ENCODE measurements at places on chromosomes 16 and 17.

- no peak for DNase-seq
Observed at GRCh38 chr17:78673395-78673794, 96.2 kb upstream of the DNAH17 start.

- DNase-seq, result peak; percentile 3
Observed at GRCh38 chr17:5122586-5123342, 6.9 kb downstream of the USP6 start.

DNA sequence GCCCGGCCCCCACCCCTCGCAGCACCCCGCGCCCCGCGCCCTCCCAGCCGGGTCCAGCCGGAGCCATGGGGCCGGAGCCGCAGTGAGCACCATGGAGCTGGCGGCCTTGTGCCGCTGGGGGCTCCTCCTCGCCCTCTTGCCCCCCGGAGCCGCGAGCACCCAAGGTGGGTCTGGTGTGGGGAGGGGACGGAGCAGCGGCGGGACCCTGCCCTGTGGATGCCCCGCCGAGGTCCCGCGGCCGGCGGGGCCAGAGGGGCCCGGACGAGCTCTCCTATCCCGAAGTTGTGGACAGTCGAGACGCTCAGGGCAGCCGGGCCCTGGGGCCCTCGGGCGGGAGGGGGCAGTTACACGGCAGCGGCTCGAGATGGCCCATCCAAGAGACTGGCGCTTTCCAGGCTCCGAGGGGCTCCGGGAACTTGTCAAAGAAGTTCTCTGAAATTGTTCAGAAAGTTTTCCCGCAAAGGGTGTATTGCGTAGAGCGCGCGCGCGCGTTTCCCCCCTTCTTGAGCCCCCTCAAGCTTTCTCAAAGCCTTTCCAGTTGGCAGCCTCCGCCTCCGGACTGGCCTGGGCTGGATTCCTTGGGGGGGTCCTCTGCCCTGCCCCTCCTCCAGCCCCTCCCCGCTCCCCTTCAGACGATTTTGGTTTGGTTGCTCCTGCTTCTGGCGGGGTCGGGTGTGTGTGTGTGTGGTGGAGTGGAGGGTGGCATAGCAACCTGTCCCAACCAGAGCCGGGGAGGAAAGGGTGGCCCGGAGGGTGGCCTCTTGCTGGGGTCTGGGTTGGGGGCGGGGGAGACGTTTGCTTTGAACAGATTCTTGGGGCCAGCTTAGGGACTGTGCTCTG lies 504 bp downstream of the ERBB2 start:
- no peak for DNase-seq

DNA sequence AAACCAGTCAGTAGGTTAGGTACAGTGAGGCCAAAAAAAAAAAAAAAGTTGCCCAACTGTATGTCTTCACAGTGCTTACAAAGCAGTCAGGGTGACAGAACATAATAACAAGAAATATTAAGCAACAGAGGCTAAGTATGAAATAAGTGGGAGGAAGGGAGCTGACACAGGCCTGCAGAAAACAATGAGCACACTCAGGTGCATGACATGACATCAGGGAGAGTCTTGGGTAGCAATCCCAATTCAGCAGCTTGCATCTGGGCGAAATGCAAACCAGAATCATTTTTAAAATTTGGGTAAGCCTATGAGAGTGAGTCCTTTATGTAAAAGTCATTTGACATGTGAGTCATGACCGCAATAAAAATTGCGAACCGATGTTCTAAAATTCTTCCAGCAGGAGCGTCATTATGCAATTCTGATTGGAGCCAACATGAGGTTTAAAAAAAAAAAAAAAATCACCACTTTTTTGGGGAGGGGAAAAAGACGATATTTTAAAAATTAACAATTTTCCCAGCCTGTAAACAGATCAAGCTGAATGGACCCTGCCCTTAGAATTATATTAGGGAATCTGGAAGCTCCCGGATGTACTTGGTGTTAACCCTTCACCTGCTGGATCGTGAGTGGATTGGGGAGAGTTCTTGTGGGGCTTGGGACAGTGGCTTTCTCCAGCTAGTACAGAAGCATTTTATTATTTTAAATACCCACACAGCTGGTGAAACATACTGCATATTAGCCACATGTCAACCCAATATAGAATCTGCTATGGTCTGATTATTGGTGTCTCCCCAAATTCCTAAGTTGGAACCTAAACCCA lies 127.9 kb downstream of the NPIPB5 start:
- DNase-seq, result no peak

GRCh38 chr16:83393196-83393981 lies 414.4 kb upstream of the HSBP1 start:
- no peak for DNase-seq

GRCh38 chr17:46929413-46929812 lies 6.5 kb downstream of the GOSR2 start:
- DNase-seq, result no peak

- DNase-seq, result peak; percentile 94
Observed at GRCh38 chr17:50345432-50346312, at the start of gene XYLT2. XYLT2 (plus strand) TSS chr17:50346126; CDS start chr17:50346141, 15 bp downstream.

DNA sequence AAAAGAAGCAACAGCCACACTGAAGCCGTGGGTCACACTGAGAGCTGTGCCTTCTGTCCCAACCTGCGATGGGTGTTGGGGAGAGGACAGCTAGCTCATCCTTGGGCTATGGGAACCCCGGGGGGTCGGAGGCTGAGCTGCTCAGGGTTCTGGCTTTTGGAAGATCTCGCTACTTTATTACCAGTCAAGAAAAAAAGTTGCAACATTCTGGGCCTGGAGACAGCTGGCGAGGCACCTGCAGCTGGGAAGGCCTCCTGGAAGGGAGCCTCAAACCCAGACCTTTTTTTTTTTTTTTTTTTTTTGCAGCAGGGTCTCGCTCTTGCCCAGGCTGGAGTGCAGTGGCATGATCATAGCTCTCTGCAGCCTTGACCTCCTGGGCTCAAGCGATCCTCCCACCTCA lies 24.9 kb downstream of the TPSD1 start:
- no peak for DNase-seq

DNA sequence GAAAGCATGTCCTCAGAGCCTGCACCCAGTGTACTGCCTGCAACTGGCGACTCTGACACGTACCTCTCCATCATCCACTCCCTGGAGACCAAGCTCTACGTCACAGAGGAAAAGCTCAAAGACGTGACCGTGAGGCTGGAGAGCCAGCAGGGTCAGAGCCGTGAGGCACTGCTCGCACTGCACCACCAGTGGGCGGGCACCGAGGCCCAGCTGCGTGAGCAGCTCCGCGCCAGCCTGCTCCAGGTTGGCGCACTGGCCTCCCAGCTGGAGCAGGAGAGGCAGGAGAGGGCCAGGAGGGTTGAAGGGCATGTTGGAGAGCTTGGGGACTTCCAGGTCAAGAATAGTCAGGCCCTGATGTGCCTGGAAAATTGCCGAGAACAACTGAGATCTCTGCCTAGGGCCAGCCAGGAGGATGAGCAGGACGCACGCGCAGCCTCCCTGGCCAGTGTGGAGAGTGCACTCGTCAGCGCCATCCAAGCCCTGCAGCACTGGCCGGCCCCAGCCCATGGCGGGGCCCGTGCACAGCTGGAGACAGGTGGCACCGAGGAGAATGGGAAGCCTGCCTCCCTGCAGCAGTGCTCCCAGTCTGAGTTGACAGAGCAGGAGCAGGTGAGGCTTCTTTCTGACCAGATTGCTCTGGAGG lies 40.3 kb downstream of the PLD6 start:
- no peak for DNase-seq

DNA sequence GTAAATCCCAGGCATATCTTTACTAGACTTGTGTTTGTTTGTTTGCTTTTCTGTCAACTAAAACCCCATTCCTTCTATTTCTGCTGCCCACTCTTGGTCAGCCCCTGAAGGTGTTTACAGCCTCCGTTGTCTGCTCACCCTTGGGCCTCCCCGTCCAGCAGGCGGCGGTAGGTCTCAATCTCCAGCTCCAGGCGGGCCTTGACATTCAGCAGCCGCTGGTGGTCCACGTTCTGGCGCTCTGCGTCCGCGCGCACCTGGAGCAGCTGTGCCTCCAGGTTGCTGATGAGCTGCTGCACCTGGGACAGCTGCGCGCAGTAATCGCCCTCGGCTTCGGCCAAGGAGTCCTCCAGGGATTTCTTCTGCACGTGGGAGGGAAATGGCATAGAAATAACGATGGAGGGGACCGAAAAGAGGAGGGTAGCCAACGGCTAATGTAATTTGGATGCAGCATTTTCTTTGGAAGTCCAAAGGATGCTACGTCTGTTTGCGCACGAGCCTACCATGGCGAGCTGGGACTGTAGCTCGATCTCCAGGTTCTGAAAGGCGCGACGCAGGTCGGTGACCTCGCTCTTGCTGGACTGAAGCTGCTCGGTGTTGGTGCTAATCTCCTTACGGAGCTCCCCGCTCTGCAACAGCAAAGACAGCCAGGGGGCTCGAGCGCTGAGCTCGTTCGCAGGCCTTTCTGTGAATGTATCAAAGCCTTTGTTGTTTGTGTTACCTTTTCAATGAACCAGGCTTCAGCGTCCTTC lies 3.9 kb downstream of the KRT12 start:
- DNase-seq, result no peak

DNA sequence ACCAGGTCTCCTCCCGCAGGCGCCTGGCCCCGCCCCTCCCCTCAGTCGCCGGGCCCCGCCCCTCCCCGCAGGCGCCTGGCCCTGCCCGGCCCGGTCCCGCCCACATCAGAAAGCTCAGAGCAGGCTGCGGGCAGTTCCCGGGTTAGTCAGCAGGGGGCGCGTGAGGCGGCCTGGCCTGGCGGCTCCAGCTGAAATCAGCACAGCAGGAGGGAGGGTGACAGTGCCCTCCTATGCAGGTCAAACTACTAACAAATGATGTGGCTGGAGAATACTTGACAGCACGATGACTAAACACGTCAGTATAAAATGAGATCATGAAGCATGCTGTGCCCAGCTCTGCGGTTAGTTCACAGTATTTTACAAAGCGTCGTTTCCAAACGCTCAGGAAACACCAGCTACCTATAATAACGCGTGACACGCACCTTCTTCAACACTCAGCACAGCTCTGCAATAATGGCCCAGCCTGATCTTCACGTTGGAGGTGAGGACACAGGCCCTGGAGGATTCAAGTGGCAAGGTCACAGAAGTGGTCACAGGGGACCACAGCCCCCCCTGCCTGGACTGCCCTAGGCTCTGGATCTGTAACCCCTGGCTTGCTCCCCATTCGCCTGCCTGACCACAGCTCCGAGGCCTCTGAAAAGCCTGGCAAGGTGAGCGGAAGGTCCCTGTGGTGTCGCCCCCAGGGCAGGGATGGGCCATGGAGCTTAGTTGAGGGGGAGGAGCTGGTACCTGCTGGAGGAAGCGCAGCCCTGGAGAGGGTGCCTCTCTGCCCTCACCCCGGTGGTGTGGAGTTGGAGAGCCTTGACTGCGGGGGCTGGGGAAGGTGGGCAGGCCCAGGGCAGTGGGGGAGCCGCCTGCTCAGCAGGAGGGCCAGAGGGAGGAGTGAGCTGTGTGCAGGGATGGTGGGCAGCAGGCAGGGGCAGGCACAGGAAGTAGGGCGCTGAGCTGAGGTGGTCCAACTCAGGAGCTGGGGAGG lies 81.2 kb downstream of the KCNJ12 start:
- peak; percentile 91 for DNase-seq

- DNase-seq, result no peak
Observed at GRCh38 chr17:13561606-13562270, 40.0 kb downstream of the HS3ST3A1 start.

DNA sequence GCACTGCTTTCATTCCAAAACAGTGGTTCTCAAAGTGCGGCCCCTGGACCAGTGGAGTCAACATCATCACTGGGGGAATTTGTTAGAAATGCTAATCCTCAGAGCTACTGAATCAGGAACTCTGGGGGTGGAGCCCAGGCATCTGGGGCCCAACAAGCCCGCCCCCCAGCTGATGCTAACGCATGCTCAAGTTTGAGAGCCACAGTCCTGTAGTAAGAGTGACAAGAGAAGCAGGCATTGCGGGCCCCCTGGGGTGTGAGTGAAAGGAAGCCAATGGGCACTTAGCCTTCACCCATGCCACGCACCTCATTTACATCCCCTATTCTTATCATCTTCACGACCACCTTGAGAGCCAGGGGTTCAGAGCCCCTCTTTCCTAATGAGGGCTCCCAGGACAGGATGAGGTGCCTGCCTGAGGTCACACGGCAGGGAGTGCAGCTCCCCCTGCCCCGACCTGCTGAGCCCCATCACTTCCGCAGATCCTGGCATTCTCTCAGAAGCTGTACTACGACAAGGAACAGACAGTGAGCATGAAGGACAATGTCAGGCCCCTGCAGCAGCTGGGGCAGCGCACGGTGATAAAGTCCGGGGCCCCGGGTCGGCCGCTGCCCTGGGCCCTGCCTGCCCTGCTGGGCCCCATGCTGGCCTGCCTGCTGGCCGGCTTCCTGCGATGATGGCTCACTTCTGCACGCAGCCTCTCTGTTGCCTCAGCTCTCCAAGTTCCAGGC lies 9.1 kb downstream of the CA4 start:
- DNase-seq, result no peak

GRCh38 chr16:22810226-22810625 lies 3.7 kb upstream of the HS3ST2 start:
- no peak for DNase-seq

- DNase-seq, result no peak
Observed at GRCh38 chr16:66652661-66653360, 43.7 kb downstream of the CMTM4 start.

- no peak for DNase-seq
Observed at GRCh38 chr17:72479113-72479512, 358.3 kb downstream of the SOX9 start.

- no peak for DNase-seq
Observed at GRCh38 chr17:61388561-61389356, 10.9 kb upstream of the TBX2 start.

- DNase-seq, result no peak
Observed at GRCh38 chr17:40813804-40814203, 8.6 kb downstream of the KRT10 start.

GRCh38 chr17:67216578-67217320 lies 28.2 kb downstream of the HELZ start:
- DNase-seq, result no peak
